H4 (cell line): ENCODE measurements at places on chromosomes 7 and 10. TPM values are rescaled to one million over a fixed set of nuclear protein-coding genes. Genes with fewer than 3 reads are reported as not detected.
A peak's percentile ranks its signal among the peaks of the same experiment; 100 is the strongest.

DNA sequence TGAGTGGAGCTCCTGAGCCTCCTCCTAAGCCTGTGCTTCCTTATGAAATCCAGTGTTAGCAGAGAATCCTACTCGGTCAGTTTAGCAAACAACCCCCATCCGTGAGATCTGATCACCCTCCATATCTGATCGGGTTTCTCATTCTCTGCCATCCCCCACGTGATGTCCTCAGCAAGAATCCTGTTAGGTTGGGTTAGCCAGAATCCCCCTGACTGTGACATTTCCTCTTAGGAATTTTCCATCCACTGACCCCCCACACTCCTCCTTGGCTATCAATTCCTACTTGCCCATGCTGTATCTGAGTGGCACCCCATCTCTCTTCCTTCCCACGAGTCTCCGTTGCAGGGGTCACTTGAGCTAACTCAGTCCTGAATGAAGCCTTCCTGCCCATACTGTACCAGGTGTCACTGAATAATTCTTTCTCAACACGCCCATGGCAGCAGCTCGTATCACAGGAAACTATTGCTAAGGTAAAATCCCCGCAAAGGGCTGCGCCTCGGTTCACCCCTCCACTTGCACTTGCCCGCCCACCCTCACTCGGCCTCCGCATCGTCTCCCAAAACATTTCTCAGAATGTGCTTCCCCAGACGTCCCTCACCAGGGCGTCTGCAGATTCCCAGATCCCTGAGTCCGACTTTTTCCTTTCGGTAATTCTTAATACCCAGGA is 44.1 kb downstream of the MYOF start:
- no peak for DNase-seq

DNA sequence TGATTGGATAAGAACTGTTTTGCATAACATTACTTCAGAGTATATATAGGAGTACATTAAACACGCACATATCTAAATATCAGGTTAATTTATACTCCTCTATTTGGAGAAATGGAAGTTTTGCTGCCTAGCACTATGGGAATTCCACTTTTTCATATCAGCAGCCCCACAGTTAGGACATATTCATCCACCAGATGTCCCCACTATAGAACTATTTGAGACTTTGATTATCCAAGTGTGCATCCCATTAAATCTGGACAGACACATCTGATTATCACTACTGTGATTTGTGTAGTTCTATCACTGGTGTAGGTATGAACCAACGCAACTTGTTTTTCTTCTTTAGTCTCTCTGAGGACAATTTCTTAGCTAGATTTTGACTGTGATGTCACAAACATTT is 345.7 kb downstream of the THSD7A start:
- DNase-seq: no peak

DNA sequence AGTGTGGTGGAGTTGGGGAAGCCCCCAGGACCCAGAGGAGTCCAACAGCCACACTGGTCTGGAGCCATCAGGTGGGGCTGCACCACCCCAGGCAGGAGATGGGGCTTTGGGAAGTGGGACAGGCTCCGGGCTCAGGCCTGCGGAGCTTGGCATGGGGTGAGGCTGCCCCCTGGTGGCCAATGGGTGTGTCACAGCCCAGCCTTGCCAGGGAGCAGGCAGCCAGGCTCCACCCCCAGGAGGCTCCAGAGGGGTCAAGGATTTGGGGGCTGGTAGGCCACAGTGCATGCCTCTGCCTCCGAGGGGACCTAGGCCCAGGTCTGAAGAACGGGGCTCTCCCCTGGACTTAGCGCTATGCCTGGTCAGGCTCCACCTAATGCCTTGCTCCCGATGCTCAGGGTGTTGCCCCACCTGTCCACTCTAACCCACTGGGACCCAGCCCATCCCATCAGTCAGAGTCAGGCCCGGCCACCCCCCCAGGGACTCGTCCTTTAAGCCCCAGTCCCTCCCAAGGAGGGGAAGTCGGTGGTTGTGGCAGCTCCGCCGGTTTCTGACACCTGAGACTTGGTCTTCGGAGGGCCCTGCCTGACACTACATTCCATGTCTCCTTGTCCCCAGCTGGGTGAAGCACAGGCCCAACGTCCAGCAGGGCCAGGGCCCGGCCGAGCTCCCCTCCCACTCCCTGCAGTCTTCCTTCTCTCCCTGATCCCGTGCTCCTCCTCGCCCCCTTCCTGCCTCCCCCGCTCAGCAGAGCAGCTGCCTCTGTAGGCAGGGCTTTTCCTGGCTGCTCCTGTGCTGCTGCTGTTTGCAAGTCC is 11.3 kb upstream of the SAMD8 start:
- peak; percentile 57 for DNase-seq

- no peak for DNase-seq
Measured at GRCh38 chr10:43401627-43402026, 7.4 kb downstream of the HNRNPF start.

- no peak for DNase-seq
Measured at GRCh38 chr7:46150202-46150601, 229.1 kb upstream of the IGFBP3 start.

DNA sequence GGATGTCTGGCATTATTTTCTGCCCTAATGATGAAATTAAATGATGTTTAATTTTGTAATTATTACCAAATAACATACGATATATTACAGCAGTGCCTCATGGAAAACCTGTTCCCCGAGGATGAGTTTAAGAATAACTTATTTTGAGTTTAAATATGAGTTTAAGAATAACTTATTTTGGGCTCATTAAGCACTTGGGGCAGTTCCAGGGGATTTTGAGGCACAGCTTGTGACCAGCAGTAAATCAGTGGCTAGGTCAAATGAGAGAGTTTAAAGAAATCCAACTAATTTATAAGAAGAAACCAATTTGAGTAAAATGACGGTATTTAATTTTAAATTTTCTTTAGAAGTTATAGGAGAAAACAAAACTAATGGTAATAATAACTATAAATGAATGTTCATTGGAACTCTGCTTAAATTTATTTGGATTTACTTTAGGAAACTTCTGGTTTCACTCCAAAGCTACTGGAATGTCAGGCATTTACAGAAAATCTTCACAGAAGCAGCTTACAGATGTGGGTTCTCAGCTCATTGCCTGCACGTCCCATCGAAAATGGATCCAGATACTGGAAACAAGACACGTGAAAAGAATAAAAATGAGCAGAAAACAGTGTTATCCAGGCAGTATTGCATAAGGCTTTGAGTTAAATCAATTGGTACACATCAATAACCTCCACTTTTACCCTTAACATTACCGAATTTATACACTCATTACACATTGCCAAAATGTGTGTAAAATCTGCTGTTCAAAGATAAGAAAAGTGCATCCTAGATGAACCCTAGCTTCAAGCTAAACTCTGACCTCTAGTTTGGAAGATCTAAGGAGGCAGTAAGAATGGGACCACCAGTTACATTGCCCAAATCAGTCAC is 784.5 kb upstream of the IGFBP3 start:
- DNase-seq: no peak

- peak; percentile 47 for DNase-seq
Measured at GRCh38 chr10:133318494-133319127, 9.9 kb downstream of the ZNF511 start.

- DNase-seq: no peak
Measured at GRCh38 chr10:25261558-25261957, 86.8 kb downstream of the GPR158 start.

DNA sequence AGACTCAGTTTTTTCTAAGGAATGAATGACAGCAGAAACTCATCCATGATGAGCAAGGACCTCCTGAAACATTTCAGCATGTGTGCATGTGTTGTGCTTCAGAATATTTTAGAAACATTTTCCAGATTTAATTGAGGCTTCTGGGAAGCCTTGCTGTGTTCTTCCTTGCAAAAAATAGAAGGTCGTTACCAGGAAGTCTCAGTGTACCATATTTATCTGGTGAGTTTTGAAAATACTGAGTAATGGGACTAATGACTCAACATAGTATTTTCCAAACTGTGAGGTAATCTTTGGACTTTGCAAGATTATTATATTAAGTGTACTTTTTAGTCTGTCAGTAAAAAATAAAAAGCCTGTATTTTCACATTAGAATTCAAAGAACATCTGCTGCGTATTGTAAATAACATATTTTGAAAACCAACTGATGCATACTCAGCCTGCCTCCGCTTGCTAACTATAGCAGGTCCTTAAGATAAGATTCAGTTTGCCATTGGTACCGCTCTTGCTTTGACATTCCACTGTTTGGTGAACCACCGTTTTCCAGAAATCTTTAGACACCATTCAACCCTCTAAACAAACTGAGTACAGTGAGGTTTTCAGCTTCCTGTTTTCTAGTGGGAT is 739.6 kb upstream of the GALNT17 start:
- no peak for DNase-seq

GRCh38 chr10:51260376-51260775 is 186.1 kb downstream of the PRKG1 start:
- DNase-seq: no peak

- DNase-seq: no peak
Measured at GRCh38 chr7:96663457-96663856, 46.2 kb downstream of the SEM1 start.

DNA sequence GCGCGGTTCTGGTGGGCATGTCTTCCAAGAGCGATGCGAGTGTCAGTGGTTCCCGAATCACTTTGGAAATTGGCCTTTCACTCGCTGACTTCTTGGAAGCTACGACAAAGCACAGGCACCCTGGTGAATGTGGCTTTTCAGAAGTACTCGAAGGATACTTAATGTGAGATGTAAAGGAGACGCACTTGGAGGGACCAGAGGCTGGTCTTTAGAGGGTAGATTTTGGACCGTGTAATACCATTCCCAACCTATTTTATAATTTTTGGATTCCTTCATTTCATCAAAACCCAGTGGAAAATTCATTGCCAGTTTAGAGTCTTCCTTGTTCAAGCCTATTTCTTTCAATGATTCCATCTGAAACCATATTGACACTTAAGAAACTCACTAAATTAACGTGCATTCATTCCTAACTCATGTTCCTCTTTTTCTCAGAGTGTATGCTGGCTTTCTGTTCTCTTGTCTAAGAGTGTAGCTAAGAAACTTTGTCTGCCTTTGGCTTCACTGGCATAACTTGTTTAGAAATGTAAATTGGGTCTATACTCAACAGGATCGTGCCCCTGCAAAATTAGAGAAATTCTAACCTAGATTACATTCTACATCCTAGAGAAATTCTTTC is 645 bp upstream of the COPG2 start:
- no peak for DNase-seq

- peak; percentile 38 for DNase-seq
Measured at GRCh38 chr10:52566471-52567246, 205.9 kb downstream of the MBL2 start.

DNA sequence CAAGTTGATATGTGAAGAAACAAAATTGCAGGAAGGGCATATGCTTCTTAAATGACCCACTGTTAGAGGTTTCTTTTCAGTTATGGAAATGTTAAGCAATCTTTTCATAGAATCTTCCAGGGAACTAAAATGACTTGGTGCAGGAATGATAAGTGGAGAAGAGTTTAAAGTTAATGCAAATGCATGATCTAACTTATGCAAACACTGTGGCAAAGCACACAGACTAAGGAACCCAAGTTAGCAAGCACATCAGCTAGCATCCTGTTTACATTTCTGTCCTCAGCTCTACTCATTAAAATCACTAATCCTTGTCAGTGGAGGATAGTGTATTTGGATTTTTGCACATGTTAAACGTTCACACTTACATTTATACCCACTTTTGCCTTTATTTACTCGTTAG is 9.3 kb downstream of the CLCN1 start:
- DNase-seq: peak; percentile 24

DNA sequence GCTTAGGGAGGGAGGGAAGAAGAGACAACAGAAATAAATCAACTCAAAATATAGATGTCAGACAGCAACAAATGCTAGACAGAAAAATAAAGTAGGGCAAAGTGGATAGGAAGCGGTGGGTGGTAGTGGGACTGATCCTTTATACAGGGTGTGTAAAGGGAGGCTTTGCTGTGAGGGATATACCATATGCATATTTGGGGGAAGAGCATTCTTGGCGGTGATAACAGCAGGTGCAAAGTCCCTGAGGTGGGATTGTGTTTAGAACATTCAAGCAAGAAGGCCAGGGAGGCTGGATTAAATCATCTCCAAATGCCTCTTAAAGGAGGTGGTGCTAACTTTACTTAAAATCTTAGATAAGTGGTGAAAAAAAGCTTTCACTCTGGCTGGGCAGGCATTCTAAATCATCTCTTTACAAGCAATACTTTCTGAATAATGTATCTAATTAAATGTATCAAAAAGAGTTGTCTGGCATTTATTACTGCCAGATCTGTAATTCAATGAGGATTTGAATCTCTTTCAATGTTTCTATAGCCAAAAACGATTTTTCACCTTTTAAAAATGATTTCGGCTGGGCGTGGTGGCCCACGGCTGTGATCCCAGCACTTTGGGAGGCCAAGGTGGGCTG is 9.4 kb upstream of the AKR1B15 start:
- DNase-seq: no peak

DNA sequence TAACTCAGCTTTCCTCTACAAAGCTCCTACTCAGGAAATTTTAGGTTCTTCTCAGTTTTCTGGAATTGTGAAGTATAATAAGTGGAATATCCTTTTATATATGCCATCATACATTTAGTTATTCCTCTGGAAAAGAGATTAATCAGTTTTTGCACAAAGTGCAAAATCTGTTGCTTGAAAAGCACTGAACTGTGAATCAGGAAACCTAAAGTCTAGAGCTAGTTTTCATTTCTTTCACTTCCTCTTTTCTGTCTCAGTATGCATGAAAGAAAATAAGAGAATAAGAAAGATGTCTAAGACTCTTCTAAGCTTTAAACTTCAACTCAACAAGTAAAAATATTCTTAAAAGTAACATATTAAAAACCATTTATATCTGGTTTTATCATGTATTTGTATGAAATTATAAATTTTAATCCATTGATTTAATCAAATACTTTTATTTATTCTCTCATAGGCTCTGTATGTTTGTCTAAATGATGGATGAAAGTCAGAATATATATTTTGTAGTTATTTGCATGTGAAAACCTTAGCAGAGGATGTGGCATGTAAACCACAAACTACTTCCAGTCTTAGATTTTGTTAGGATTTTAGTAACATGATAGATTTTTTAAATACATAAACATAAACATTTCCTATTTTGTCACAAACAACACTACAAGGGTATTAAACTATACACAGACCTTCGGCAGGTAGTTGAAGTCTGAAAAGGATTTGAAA is 1073.0 kb downstream of the XPNPEP1 start:
- DNase-seq: no peak

DNA sequence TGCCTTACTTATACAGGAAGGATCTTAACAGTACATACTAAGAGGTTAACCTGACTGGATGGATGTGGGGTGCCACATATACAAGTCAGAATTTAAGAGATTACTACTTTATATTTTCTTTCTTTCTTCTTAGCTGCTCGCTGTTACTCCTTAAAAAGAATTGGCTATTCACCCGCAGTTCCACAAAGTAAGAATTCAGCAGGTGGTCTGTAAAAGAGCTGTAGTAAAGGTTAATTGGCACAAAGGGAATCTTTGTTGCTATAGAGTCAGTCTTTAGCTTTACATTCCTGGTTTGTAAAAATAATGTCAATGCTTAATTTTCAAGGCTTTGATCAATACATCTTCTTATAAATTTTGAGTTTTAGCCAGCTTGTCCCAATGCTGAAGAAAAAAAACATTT is 43.2 kb downstream of the RALA start:
- DNase-seq: no peak

- no peak for DNase-seq
Measured at GRCh38 chr10:34548466-34548865, 266.6 kb downstream of the PARD3 start.

Gene GPR15LG
- not detected in 2 replicates for total RNA-seq

Gene SPAM1
- not detected in 2 replicates for total RNA-seq

Gene SOSTDC1
- total RNA-seq: 5.7 and 6.9 TPM in 2 replicates

Gene OR2A12
- total RNA-seq: not detected in 2 replicates

Gene CCDC7
- total RNA-seq: 1.2 and 3.0 TPM in 2 replicates

Gene INSYN2A
- 0.02 TPM in 1 of 2 replicates, not detected in the other for total RNA-seq

Gene LEP
- not detected in 2 replicates for total RNA-seq

Gene EVX1
- not detected in 2 replicates for total RNA-seq

Gene ANKRD61
- 1.3 TPM in 1 of 2 replicates, not detected in the other for total RNA-seq

Gene CDC14C
- total RNA-seq: 0.06 TPM in 1 of 2 replicates, not detected in the other
